Renal pelvis (tissue), 12 donors: ENCODE measurements at places on chromosomes 2 and 18. TPM values are rescaled to one million over a fixed set of nuclear protein-coding genes. Genes with fewer than 3 reads are reported as not detected.

The NOSTRIN gene
- polyA plus RNA-seq, result 30.4 TPM

The MAP4K4 gene
- polyA plus RNA-seq, result 76.1 TPM

The REEP1 gene
- polyA plus RNA-seq, result 3.5 TPM

The CAPN14 gene
- 0.13 TPM for polyA plus RNA-seq

The UGT1A8 gene
- polyA plus RNA-seq, result not detected

The CCL20 gene
- polyA plus RNA-seq, result 0.66 TPM

The PLEKHA3 gene
- polyA plus RNA-seq, result 30.4 TPM

The SANBR gene
- 23.8 TPM for polyA plus RNA-seq

The FOXD4L1 gene
- polyA plus RNA-seq, result 0.09 TPM

The DNAH7 gene
- 6.1 TPM for polyA plus RNA-seq

The GAL3ST2 gene
- polyA plus RNA-seq, result 0.43 TPM
